GM20000 (cell line): ENCODE measurements at places on chromosomes 4 and X.

DNA sequence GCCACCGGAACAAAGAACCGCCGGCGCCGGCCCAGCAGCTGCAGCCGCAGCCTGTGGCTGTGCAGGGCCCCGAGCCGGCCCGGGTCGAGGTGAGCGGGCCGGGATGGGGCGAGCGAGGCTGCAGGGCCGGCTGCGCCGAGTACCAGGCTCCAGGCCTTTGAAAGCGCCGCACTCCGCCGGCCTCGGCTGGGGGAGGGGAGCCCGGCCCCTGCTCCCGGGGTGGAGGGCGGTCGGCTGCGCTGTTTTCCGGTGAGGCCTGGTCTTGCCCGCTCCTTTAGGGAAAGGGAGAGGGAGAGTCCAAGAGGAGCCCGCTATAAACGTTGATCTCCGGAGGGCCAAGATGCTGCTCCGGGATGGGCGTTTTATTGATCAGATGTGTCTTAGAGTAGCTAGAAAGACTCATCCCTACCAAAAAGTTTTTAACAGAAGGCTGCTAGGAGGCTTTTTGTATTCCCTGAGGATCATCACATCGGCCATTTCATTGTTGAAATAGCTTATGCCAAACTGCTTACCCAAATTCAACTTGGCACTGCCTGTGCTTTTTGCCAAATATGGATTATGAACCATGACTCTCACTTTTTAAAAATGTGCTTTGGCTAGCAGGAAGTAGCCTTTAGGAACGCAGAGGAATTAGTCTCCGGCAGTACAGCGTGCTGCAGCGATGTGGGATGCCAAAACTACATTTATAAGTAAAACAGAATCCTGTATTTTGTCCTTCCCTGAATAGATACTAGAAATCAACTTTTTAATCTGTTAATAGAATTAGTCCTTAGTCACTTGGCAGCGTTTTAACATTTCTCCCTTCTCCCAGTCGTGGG lies 760 bp downstream of the TMEM165 start:
- peak; percentile 53 for DNase-seq

DNA sequence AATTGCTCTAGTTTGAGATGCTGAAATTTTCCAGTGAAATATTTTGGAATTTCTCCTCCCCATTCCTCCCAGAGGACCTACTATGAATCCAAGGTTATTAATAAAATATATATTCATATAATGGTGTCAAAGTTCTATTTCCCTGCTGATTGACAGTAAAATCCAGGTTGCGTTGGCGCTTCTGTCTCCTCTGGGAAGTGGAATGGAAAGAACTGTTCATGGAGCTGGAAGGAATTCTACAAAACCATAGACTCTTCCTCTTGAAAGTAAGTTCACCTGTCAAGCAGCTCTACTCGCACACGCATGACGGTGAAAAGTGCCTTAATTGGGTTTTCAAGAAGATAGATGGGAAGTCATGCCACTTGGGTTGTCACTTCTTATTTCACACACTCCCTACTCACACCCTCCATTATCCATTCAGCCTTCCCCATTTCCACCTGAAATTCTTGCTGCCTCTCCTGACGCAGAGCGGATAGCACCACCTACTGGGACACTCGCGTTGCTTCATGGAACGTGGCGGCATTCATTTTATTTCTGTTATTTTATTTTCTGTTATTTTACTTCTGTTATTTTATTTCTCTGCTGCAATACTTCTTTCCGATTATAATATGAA lies 351.6 kb downstream of the NLGN4X start:
- no peak for DNase-seq

DNA sequence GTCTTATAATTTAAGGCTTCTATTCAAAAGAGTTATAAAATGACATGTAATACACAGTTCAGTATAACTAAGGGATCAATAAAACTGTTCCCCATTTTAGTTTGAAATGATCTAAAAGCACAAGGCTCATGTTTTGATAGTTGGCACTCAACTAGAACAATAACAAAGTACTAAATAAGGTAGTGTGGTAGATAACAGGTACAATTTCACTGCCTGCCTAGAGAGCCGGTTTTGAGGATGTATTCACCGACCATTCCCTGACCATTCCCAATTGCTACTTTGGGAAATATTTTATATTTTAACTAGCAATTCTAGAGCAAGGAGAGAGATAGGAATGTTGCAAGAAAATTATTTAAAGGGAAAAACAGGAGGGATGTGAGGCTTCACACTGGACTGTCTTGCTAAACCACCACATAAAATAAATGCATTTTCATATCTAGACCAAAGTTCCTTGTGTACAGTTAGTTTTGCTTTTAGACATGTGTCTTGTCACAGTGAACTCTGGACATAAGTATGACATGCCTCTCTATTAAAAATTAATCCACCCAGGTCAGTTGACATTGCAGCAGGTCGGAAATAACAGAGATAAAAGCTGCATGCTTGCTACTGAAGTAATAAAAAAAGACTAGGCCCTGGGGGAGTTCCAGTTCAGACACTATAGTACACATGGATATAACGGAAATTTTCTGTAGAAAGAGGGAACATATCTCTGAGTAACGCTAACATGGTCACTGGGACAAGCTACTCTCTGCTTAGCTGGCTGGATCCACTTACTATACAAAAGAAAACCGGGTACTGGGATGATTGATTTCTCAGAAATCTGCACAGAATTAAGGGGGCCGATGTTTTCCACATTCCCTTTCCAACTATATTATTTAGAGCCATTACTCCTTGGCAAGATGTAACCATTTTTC lies 56.3 kb upstream of the NAP1L5 start:
- DNase-seq = no peak

DNA sequence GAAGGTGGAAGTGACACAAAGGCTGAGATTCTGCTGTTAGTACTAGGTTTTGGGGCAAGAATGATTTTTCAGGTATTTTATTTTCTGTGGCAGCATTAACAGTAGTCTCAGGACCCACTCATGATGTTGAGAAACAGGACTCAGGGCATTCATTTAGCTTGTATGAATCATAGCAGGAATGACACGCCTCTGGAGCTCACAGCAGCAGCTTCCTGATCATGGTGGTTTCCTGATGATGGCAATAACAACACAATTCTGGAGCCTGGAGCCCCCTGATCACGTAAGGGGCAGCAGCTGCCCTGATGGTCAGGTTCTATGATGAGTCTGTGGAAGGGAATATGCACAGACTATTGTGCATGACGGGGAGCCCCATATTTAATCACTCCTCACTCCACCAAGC lies 47.0 kb downstream of the TASL start:
- no peak for DNase-seq

- no peak for DNase-seq
Observed at GRCh38 chr4:8215001-8215427, 15.9 kb downstream of the SH3TC1 start.

DNA sequence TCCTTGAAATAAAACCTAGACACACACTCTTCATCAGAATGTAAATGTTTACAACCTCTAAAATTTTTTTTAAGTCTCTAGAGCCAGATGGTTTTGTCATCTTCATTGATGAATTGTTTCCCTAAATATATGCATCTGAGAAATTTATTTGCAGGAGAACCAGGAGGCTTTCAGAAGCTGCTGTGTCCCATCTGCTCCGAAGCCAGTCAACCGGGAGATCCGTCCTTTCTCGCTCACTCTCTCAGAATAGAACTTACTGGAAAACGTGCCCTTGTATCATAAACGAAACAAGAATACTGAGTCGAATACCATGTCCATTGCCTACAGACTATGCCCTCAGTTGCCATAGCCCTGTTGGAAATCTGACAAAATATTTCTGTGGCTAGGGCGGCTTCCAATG lies 103.5 kb downstream of the SLC34A2 start:
- DNase-seq = no peak

DNA sequence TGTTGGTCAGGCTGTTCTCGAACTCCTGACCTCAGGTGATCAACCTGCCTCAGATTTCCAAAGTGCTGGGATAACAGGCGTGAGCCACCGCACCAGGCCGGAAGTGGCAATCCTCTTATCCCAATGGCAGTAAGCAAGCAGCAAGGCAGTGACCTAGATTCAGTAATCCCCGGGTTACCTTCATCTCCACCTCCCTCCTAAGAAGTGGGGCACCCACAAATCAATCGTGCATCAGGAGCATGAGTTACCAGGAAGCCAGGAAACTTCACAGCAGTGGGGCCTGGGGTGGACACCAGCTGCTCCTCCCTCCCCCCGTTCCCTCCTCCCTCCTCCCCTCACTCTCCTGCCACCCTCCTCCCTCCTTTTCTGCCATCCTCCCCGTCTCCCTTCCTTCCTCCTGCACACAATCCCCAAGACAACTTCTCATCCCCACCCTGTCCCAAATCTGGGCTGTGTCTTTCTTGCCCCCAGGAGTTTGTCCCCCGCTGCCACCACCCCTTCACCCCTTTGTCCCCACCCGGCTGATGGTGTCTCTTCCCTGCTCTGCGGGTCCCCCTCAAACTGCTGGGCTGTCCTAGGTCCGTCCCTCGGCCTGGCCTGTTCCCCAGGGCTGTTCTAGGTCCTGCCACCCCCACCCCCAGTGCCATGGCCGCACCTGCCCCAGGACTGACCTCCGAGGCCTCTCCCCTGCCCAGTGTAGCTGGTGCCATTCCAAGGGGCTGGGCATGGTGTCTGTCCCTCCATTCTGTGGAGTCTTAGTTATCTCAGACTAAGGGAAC lies 2.2 kb downstream of the PDE6B start:
- DNase-seq = no peak

DNA sequence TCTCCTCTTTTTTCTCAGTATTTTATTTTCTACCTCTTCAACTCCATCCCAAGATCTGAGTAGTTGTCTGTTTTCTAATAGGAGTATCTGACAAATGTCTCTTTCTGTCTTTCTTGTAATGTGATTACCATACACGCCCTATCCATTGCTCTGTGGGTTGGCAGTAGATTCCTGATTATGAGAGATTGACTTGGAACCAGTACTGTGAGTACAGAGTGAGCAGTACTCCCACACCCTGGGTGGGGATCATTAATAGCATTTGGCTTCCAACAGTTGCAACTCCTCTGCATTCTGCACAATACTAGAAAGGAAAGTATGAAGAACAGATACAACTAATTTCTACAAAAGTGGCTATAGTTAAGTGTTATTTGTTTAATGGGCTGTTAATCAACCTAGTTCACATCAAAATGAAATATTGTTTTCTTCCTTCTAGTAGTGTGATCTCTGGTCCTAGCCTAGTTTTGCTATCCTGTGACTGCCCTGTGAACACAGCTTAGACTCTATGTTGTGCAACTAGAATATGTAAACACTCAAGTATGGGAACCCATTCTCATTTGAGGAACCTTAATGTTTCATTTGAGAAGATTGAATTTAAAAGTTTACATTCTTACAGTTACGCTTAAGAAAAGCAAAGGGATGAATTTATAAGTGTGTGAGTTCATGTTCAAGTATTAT lies 112.9 kb downstream of the PTPN13 start:
- no peak for DNase-seq

DNA sequence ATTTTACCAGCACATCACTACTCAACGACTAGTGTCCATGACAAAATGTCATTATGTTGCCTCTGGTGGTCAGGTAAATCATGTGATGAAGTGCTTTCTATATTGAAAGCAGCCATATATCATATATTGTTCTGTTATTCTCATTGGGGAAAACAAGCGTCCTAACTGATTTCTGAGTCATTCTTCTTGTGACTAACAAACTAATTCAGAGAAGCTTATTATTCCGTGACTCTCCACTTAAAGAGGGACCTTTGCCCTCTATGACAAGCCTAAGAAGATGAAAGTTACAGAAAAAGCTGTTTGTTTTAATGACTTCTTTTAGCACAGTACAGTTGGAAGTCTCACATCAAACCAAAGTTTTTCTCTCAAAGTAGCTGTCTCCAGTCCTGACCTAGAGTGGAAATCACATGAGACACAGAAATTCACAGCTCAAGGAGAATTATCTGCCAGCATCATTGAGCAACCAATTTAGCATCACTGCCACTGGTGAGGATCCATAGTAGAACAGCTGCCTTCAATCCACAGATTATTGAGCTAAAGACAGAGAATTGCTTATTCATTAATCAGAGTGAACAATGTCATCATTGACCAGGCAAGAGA lies 36.4 kb downstream of the ASB9 start:
- DNase-seq = no peak

- DNase-seq = peak; percentile 40
Observed at GRCh38 chr4:40196724-40197281, at the start of gene RHOH. Gene RHOH, plus strand, starts transcription at chr4:40197031. Its CDS starts 46,356 bp downstream, at chr4:40243387.

GRCh38 chrX:40058719-40059118 lies 39.0 kb downstream of the BCOR start:
- no peak for DNase-seq

GRCh38 chr4:156764145-156764544 lies 207.5 kb downstream of the PDGFC start:
- no peak for DNase-seq
